ENCODE measurements at places on chromosomes 2 and 18.

GRCh38 chr18:31204833-31205232 is 42.2 kb upstream of the DSC1 start:
- no peak for DNase-seq

DNA sequence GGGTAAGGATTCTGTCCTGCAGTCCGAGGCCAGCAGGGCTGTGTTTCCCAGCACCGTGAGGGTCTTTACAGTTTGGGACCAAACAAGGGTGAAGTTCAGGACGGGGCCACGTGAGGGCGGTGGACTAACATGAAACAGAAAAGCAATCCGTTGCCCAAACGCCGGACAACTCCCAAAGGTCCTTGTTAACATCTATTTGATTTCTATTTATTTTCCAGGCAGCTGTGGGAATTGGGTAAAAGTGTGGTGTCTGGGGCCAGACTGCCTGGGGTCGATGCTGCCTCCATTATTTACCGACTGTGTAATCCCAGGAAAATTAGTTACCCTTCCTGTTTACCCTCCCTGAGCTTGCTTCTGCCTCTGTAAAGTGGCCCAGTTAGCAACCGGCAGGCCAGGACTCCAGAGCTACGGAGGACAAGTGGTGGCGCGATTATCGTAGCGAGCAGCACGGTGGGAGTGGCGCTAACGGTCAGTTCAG is 66.3 kb upstream of the TCF7L1 start:
- DNase-seq: peak; percentile 96

DNA sequence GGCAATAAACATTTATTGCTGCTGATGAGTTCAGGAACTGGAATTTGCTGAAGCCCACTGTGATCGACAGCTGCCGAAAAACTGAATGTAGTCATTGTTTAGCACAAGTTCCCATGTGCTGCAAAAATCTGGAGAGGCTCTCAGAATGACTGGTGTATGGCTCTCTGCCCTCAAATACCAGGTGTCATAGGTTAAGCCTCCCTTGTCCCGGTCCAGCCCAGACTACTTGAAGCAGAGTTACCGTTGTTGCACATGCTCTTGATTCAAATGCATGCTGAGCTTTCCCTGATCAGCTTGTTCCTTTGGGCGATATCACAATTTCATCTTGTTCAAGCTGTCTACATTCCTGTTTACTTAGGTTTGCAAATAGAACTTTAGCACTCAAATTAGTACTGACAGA is 625.2 kb downstream of the CPS1 start:
- no peak for DNase-seq

DNA sequence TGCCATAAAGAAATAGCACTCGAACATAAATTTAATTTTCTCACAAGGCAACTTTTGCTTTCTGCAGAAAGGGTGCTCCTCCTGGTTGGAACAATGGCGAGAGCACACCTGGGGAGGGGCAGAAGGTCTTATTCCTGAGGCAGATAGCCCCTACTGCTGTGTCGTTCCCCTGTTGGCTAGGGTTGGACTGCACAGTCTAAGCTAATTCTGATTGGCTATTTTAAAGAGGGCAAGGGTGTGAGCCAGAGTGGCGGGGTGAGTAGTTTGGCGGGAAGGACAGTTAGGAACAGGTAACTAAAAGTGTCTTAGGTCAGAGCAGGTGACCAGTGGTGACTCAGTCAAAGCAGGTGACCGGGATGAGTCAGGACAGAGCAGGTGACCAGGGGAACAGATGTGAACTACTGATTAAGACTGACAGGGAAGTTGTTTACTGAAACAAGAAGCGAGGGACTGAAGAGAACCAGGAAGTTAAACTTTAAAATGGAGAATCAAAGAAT is 49.7 kb upstream of the AGAP1 start:
- DNase-seq: peak; percentile 19

GRCh38 chr2:4533806-4534205 is 830.4 kb downstream of the DCDC2C start:
- no peak for DNase-seq

DNA sequence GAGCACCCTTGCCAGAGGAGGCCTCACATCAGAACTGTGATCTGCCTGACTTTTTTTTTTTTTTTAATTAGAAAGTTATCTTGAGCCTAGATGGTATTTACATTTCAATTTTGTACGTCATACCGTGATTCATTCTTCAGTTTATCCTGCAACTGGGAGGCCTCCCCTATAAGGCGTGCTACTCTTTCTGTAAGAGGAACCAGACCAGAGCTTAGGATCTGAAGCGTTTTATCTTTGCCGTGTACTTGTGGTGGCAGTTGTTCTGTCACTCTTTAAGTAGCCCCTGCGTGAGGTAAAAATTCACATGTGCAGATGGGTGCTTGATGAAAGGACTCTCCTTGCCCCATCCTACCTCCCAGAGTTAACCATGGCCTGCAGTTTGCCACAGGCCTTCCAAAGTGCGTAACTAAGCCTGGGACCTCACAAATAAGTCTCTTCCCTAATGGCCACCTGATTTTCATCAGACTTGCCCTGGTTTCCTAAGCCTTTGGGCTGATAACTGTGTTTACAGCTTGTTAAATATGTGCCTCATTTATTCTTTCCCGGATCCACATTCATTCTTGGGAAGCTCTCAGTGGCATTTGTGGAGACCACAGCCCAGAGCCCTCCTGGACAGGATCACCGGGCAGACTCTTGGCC is 96.0 kb downstream of the MTCL1 start:
- DNase-seq: no peak

- peak; percentile 63 for DNase-seq
These were observed 456.3 kb upstream of the MYT1L start for GRCh38 chr2:2787301-2787907.

GRCh38 chr2:109304242-109304641 is 175.2 kb downstream of the SH3RF3 start:
- DNase-seq: no peak

GRCh38 chr2:24492421-24493279 is 1.6 kb downstream of the NCOA1 start:
- peak; percentile 37 for DNase-seq
